Colonic mucosa (tissue), 4 donors: ENCODE measurements at places on chromosomes 3 and 15. TPM values are rescaled to one million over a fixed set of nuclear protein-coding genes. Genes with fewer than 3 reads are reported as not detected.

PPP1R14D gene
- 137 TPM for total RNA-seq

GRCh38 chr3:36178018-36178417 is 202.3 kb upstream of the STAC start:
- DNase-seq = no peak

DNA sequence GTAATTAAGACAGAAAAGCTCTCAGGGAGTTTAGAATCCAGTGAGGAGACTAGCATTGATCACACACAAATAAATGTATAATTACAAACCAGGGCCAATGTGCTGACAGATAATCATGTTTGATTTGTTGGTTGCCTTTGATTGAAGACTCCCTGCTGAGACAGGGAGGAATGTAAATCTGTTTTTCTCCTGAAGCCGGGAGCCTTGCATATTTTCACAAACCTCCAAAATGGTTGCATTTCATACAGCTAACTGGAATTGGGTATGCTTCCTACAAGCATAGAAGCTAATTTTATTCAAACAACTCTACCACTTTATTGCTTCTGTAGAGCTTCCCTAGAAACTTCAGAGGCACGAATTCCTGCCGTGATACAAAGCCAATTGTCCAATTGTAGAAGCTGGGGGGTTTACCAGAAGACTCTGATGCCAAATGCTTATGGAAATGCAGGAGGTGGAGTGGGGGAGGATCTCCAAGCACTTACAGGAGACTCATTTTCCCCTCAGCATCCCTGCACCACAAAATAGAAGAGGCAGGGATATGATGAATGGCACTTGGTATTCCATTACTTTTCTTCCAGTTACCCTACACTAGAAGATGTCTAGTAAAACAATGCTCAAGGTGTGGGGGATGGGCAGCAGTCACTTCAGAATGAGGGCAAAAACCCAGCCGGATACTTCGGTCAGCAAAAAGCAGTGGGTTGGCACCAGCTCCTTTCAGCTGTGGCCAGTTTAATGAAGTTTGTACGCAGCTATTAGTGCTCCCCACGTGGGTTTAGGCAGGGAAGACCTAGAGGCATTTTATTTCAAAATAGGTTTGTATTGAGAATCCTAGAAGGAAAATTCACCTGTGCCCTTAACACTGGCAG is 11.4 kb upstream of the MEX3B start:
- no peak for DNase-seq

GRCh38 chr3:193270451-193270850 is 29.4 kb downstream of the PLAAT1 start:
- no peak for DNase-seq

GRCh38 chr15:70480196-70480856 is 283.0 kb downstream of the UACA start:
- no peak for DNase-seq
